ENCODE measurements at places on chromosomes 16 and 17.

GRCh38 chr17:41347869-41348760 lies 2.5 kb downstream of the KRT33A start:
- no peak for DNase-seq

DNA sequence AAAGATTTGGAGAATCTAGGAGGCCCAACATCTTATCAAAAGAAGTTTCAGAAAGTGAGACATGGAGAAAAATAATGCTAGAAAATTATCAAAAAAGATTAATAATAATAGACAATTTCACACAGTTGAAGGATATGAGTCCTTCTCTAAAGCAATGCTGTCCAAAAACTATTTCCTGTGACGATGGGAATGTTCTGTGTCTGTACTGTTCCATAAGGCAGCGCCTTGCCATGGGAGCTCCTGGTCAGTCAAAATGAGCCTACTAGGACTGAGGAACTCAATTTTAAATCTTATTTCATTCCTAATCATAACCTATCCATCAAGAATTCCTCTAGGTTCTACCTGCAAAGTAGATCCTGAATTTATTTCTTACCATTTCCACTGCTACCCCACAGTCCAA lies 49.0 kb downstream of the CACNG1 start:
- DNase-seq = no peak

- peak; percentile 63 for DNase-seq
Observed at GRCh38 chr17:17044846-17045561, 2.7 kb downstream of the MPRIP start.

- no peak for DNase-seq
Observed at GRCh38 chr16:2016407-2016922, 3.1 kb upstream of the NPW start.

DNA sequence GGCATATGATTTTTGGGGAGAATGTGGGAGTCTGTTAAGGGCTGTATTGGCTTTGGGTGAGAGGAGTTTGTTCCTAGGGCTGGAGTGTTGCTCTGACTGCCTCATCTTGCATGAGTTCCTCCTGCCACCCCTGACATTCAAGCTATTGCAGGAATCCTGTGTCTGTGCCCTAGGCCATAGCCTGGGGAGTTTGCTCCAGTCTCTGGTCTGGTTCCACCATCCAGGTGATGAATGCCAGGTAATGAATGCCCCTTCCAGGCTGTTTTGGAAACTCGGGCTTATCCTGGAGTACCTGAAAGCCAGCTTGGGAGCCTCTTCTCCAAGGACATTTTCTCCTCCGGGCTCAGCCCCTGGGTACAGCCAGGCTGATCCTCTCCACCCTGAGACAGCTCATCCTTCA lies 117.0 kb upstream of the IRX3 start:
- no peak for DNase-seq

- DNase-seq = no peak
Observed at GRCh38 chr17:77687417-77687816, 271.1 kb upstream of the TNRC6C start.

- DNase-seq = no peak
Observed at GRCh38 chr16:70612931-70613330, 33.4 kb upstream of the IL34 start.

- no peak for DNase-seq
Observed at GRCh38 chr16:87845807-87846619, 23.3 kb downstream of the SLC7A5 start.
